ENCODE measurements at places on chromosomes 5 and 9.

DNA sequence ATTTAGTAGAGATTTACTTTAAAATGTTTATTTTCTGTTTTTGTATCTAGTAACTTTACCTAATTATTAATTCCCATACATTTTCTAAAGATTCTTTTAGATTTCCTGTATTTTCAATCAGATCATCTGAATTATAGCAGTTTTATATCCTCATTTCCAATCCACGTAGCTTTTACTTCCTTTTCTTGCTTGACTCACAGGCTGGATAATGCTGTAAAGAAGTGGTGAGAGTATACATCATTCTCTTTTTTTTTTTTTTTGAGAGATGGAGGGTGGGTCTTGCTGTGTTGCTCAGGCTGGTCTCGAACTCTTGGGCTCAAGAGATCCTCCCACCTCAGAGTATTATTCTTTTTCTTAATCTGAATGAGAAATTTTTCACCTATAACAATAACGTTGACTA lies 11.2 kb upstream of the SETX start:
- DNase-seq = no peak

GRCh38 chr5:111972080-111972479 lies 215.1 kb upstream of the NREP start:
- DNase-seq = no peak

- DNase-seq = no peak
Observed at GRCh38 chr9:116812231-116813030, 125.3 kb downstream of the TRIM32 start.

GRCh38 chr5:14250084-14250695 lies 107.0 kb downstream of the TRIO start:
- DNase-seq = no peak

DNA sequence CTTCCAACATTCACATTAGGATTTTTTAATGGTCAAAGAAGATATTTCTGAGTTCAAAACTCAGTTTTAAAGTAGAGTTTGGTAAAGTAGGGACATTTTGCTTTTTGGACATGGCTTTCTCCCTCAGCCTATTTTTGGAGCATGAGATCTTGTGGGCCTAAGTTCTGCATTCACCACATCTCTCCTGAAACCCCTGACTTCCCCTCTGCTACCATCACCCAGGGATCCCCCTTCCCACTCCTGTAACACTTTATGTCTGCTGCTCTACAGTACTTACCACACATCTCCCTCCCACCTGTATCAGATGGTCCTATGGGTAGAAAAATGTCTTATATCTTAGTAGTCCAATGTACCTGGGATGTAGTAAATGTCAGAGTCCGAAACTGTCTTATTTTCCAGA lies 48.2 kb upstream of the JAK2 start:
- no peak for DNase-seq

DNA sequence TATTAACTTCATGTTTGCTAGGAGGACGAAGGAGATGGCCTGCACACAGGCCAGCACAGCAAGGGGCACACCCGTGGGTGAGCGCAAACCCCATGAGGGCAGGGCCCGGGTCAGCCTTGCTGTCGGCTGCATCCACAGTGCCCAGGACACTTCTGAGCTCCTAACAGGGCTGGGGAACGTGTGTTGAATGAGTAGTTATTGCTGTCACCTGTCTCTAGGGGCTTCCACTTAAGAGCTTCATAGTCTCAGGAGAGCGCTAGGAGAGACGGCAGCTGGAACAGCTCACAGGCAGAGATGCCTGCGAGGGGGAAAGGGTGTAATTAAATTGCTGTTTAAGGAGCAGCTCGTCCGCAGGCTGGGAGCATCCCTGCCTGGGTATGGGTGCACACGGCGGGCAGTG lies 91.4 kb upstream of the NEURL1B start:
- DNase-seq = no peak

DNA sequence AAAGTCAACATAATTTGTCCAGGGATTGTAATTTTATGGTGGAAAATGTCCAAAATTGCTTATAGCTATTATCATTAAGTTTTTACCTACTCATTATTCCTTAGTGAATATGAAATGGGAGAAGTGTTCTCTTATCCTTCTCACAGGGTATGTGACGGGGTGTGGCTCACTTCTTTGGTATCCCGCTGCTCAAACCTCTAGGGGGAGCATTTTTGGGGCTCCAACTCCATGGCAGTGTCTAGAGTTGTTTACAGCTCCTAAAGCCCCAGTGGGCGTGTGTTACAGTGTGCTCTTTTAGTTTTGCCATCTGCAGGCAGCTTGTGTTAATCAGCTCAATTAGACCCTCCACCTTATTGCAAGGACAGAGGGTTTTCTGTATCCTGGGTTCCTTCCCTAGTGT lies 89.4 kb downstream of the CDKN2A start:
- DNase-seq = no peak

DNA sequence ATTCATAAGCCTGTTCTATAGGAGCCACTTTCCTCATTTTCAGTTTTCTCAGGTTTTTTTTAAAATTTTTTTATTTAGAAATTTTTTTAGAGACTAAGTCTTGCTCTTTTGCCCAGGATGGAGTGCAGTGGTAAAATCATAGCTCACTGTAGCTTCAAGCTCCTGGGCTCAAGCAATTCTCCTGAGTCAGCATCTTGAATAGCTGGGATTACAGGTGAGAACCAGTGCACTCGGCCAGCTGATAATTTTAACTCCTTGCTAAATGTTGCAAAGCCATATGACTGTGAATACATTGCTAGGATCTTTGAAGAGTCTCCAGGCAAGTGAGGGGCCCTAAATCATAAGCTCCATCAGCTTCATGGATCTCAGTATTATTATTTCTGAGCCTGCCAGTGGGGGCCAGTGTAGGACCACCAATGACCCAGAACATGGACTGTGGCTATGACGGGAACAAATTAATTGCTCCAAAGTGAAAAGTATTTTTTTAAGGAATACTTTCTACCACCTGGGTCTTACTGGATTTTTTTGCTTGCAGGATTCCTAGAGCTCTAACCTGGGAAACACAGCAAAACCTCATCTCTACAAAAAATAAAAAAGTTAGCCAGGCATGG lies 5.7 kb upstream of the GAPVD1 start:
- DNase-seq = no peak

GRCh38 chr9:114607671-114608524 lies 3.2 kb upstream of the TMEM268 start:
- no peak for DNase-seq

DNA sequence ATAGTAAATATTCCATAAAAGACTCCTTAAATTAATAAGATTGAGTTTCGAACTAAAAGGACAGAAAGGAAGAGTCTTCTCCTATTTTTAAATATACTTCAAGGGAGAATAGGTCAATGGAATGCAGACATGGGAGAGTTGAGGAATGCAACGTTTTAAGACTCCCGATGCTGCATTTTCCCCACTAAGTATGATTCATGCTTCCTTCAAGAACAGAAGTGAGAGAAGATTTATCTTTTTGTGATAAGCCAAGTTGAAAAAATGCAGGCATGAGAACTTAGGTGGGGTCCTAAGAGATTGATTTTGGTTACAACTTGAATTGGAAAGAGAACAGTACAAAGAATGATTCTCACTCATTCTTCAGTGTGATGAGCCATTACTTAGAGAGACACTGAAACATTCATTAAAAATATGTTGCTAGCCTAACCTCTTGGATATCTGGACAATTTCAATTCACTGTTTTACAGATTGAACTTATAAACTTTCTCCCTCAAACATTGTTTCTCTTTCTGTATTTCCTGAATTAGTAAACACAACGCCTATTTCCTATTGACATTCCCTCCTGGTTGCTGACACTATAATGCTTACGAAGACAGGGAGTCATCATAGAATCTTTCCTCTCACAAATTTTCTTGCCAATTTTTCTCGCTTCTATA lies 1666.1 kb upstream of the WWC1 start:
- peak; percentile 3 for DNase-seq
